ENCODE measurements at places on chromosomes 7 and 10.

DNA sequence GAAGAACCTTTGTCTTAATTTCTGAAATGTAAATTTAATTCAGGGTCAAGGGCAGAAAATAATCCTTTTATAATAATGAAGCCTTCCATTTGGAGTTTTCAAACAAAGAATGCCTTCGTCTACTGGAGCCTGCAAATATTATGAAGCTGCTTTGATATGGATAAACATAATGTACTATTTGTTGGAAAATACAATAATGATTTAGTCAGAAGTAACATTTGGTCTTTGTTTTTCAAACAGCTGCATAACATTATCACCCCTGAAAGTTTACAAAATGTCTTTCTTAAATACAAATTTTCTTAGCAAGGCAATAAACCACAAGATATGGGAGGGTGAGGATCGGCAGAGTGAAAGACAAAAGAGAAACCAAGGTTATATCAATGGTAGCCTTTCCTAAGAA is 41.5 kb downstream of the TMEM26 start:
- no peak for DNase-seq

DNA sequence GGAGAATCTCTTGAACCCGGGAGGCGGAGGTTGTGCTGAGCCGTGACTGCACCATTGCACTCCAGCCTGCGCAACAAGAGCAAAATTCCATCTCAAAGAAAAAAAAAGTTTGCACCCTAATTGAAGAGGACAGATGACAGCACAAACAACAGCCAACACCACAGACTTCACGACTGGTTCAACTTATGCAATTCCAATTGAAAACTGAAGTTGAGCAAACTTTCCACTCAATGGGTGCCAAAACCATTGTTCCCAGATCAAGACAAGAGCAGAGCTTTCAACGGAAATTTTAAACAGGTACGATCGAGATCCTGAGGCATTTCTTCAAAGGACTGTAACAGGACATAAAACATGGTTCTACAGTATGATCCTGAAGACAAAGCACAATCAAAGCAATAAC is 149.7 kb downstream of the KMT2E start:
- no peak for DNase-seq

DNA sequence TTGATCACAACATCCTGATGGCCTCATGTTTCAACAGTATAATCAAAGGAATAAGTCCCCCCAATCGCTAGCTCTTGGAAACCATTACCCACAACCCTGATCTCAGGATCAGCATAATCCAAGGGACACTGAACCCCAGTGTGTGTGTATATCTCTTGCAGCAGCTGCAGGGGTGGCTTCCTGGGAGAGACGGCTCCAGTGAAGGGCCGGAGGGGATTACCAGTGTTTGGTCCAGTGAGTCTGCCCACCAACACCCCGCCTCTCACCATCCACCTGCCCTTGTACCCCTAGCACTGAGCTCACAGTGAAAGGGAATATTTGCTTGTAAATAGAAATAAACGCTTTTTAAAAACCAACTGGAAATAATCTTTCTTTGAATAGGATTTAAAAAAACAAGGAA is 63.1 kb downstream of the FAM53B start:
- no peak for DNase-seq

DNA sequence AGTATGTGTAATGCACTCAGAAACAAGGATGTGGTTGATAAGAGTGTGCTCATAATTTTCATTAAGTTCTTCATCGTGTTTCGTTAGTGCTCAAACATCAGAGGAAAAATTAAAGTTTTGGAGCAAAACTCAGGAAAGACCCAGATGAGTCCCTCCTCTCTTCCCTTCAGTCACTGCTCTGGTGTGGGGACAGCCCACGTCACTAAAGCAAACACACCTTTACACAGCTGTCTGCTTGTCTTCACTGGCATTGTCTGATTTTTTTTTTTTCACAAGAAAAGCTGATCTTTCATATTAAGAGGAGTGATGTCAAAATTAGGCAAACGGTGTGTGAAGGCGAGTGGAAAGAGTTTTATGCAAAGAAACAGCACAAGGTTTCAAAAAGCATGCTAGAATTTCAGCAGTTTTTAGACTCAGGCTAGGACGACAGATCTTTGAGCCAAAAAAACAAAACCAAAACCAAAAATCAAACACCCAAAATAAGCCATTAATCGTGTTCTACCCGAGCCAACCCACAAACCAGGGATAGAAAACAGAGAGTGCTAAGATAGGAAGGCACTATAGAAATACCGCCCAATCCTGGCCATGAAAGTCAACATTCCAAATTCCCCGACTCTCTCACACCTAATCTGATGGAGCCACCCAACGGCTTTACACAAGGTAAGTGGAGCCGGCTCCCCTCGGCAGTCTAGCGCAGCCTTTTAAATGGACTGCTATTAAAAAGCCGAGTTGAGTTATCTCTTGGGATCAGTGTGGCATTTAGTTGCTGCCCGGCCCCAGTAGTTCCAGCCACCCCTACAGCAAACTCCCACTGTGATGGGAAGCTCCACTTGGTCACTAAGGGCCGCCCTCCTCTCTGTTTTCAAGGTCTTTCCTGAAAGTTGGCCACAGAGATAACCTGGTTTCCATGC is 27.9 kb upstream of the GATA3 start:
- DNase-seq = no peak

DNA sequence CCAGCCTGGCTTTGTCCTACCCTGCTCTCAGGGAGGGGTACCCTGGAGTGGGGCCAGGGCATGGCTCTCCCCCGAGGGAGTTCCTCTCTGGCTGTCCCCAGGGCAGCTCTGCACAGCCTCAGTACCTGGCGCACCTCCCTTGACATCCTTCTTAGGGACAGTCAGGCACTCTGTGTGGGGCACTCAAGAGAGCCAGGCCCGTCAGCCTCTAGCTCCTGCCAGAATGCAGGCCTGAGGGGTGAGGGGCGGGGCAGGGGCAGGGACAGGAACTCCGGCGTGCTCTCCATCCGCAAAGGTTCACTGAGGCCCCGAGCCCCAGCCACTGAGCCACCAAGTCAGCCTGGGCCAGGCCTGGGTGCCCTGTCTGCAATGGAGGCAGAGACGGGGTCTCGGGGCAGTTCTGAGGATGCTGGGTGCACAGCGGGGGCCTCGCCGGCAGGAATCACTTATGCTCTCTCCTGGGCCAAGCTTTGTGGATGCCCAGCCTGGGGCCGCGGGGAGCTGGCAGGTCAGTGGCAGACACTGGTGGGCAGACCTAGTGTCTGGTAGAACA is 10.1 kb downstream of the LIMK1 start:
- no peak for DNase-seq

GRCh38 chr10:47408606-47409005 is 24.5 kb upstream of the ZNF488 start:
- no peak for DNase-seq

GRCh38 chr7:155371331-155371883 is 73.7 kb downstream of the INSIG1 start:
- DNase-seq = no peak

GRCh38 chr10:92740762-92741161 is 51.0 kb downstream of the HHEX start:
- no peak for DNase-seq

GRCh38 chr10:104735757-104736391 is 94.8 kb downstream of the SORCS3 start:
- no peak for DNase-seq

GRCh38 chr10:16886031-16886430 is 68.8 kb upstream of the RSU1 start:
- DNase-seq = no peak

GRCh38 chr7:12839508-12840153 is 152.2 kb downstream of the ARL4A start:
- no peak for DNase-seq

DNA sequence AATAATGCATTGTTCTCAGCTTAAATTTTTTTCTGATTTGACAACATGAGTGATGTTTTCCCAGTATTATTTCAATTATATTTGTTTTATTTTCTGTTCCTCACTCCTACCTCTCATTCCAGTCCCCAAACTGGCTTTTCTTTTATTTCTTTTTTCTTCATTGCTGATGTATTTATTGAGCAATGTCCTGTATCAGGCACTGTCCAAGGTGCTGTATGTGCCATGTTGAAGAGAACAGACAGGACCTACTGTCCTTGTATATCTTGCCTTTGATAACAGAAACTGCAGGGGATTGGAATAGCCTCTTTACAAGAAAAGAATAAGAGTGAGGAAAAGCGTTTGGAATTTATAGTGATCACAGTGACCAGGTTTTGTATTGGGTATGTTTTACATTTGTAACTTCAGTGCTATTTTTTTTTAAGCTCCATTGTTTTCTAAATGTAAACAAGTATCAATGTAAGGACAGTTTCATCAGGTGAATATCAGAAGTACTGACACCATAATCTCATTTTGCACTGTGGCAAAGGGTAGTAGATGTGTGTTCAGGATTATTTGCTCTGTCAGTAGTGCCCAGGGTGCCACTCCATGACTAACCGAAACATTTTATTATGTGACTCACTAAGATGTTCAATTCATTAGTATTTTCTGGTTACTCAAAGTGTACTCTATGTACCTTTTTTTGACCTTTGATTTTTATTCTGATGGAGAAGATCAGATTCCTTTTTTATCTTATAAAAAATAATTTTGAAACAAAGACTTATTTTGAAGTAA is 15.6 kb upstream of the CLDN12 start:
- DNase-seq = no peak

GRCh38 chr7:155363852-155364600 is 66.3 kb downstream of the INSIG1 start:
- DNase-seq = no peak

GRCh38 chr10:19824381-19825342 is 8.4 kb downstream of the PLXDC2 start:
- no peak for DNase-seq

DNA sequence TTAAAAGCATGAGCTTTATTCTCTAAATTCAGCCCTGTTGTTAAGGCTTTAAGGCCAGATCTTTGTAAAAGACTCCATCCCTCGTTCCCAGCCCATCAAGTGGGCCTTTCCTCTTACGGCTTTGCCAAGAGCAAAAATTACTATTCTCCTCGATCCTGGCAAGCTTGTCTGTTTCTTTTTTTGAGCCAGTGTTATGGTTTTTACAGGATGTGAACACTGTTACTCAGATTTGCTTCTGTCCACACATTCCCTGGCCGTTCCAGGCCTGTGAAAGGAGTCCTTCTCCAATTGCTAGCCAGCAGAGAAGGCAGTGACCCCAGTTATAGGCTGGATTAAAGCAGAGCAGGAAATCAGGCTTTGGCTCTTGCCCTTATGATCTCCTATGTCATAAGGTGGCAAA is 47.0 kb upstream of the EPC1 start:
- no peak for DNase-seq

All from mesothelial cell of epicardium (in vitro differentiated cells).